GM04503 (cell line): ENCODE measurements at places on chromosomes 16 and 17.

DNA sequence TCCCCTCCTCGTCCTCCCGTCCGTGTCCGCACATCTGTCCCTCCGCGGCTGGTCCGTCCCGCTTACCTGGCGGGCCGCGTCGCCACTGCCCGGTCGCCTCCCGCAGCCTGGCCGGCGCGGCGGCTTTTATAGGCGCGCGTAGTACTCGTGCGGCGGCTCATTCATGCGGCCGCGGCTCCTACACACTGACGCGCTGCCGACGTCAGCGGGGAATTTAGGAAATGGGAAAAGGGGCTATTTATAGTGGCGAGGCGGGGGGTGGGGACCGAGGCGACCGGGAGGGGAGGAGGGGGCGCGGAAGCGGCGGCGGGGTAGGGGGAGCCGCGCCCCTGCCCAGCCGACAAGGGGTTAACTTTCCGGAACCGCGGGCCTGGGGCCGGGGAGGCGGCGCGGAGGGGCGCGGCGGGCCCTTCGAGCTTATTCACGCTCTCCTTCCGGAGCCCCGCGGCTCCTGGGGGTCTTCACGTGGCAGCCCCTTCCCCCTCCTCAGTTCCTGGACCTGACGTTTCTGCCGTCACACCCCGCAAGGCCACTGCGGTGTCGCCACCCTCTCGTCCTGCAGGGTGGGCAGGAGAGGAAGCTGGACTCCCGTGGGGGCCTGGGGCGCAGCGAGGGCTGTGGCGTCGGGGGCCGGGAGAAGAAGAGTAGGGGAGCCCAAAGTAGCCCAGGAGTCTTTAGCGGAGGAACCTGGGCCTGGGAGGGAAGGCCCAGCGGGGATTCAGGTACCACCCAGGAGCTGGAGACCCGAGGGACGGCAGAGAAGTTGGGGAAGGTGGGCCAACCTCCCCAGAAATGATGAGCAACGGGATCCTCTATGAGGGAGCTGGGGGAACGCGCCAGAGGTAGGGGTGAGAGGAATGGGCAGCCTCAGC is 3.6 kb upstream of the HIC1 start:
- DNase-seq: no peak

- no peak for DNase-seq
Measured at GRCh38 chr17:61178284-61178683, 221.4 kb upstream of the TBX2 start.

DNA sequence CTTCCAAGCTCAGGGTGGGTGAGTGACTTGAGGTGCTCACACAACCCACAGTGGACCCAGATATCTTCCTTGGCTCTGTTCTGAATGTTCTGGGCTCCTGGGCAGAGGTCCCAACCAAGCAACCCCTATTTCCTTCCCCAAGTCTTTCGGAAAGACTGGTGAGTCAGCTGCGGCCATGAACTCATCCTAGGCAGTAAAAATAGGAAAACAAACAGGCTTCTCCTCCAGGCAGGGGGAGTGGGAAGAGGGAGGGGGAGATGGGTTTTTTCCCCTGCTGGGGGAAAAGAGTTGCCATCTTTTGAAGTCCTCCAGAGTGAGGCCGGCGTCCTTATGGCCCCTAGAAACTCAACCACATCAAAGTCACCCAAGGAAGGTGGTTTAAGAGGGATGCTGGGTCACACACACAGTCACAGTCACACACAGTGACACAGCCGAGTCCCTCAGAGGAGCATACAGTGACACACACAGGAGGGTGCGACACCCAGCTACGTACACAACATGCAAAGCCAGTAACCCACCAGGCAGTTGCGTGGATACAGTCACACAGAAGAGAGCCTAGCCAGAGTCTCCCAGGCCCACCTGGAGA is 16.0 kb upstream of the DLX4 start:
- no peak for DNase-seq

GRCh38 chr16:68069511-68070248 is 15.5 kb upstream of the NFATC3 start:
- no peak for DNase-seq

- DNase-seq: no peak
Measured at GRCh38 chr17:74777901-74778515, 1.9 kb upstream of the NAT9 start.

DNA sequence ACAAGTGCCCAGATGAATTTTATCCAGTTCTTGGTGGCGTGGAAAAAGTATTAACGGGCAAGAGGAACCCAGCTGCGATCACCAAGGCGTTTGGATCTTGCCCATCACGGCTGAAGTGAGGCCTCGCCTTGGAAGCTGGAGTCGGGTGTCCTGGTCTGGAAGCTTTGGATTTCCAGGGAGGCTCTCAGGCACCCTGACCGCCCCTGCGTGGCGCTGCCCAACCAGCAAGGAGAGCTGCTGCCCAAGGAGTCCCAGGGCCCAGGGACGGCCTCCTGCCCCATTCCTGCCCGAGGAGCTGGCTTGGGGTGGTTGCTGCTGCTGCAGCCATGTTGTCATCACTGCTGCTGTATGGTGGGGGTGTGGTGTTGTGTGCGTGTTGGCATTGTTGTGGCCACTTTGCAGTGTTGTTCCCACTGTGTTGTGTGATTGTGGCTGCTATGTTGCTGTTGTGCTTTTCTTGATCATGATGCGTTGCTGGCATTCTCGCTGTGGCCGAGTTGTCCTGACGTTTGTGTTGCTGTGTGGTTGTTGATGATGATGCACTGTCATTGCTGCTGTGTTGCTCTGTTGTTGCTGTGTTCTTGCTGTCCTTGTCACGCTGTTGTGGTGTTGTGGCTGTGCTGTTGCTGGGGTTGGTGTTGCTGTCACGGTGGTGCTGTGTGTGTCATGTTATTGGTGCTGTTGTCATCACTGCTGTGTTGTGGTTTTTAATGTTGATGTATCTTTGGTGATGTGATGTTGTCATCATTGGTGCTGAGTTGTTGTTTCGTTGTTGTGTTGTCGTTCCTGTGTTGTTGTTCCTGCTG is 318.8 kb downstream of the C16orf95 start:
- DNase-seq: no peak

- DNase-seq: no peak
Measured at GRCh38 chr16:11529285-11529684, 57.4 kb downstream of the LITAF start.

DNA sequence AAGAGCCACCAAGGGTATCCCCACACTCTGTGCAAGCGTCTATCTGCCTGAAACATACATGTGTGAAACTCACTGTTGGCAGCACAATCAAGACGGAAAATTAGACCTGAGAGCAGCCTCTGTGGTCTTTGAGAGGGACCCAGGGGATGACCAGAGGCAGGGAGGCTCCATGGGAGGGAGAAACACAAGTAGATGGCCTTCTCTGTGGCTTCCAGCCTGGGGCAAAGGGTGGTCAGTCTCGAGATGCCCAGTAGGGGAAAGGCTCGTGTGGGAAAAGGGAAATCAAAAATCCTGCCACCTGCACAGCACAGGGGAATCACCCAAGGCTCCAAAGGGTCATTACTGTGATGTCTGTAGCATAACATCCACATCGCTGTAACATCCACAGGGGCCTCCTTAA is 823.3 kb downstream of the KCNJ18 start:
- no peak for DNase-seq
